Esophagus mucosa (tissue), 1 donor: ENCODE measurements at places on chromosomes 2 and 18. TPM values are rescaled to one million over a fixed set of nuclear protein-coding genes. Genes with fewer than 3 reads are reported as not detected.

- no peak for ATAC-seq
These were observed 174.3 kb downstream of the RBM43 start for GRCh38 chr2:151087377-151087776.

DNA sequence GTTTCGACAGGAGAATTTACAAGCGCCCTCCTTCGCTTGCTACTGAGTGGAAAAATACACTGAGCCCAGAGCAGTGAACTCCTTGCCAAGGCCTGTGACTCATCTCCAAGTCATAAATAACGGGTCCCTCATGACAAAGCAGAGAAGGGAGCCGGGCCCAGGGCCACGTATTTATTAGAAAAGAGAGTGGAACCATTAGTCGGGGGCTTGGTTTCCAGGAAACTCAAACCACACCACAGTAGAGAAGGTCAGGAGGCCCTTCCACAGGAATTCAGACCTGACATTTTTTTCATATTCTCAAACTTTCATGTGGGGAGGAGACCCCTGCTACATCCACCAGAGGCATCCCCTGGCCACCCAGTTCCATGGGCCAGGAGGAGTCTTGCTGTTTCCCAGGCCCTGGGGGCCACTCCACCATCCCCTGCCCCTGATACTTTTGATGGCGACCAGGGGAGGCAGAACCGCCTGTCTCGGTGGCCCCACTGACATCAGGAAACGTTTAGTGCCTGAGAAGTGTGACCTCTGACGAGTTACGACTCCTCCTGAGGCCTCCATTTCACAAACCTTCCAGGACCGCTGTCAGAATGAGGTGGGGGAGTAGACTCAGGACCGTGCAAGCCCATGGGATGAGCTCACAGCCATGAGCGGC is 289.7 kb downstream of the DYSF start:
- ATAC-seq = peak; percentile 75

DNA sequence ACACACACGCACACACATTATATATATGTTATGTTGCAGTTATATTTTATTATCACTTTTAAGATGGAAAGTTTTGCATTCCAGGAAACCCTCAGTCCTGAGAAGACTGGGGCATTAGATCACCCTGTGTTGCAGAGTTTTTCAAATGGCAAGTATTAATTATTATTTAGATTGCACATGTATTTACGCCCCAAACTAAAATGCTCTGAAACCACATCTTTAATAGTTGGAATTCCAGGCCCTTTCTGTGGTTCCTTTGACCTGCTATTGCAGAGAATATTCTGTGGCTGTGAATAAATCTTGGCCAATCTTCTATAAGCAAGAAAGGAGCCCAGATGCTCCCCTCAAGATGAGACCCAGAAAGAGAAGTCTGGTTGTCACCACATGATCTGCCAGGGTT is 427.0 kb upstream of the TNP1 start:
- ATAC-seq = no peak

DNA sequence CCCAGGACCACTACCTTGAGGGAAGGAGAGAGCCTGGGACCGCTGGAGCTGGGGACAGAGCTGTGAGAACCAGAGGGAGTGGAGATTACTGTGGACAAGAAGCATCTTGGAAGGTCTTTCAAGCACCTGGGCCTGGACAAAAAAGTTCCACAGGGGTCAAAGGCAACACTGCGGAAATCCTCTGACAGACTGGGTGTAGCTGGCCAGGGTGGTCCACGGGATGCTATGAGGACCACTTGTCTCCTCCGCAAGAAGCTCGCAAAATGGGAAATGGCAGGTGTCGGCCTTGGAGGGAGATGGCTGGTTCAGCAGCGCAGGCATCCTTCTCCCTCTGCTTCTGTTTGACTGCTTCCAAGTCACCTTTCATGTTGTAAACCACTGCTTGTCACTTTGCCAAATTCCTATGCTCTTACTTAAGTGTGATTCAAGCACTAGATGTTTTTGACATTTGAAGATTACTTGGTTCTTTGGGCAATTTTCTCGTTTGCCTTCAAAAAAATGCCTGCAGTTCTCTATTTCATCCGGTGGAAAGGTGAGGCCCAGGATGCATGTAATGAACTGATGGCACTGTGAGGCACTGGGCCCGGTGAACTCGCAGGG is 27.7 kb downstream of the KLHL29 start:
- no peak for ATAC-seq

- ATAC-seq = no peak
These were observed 27.6 kb downstream of the LDLRAD4 start for GRCh38 chr18:13246121-13246520.

DNA sequence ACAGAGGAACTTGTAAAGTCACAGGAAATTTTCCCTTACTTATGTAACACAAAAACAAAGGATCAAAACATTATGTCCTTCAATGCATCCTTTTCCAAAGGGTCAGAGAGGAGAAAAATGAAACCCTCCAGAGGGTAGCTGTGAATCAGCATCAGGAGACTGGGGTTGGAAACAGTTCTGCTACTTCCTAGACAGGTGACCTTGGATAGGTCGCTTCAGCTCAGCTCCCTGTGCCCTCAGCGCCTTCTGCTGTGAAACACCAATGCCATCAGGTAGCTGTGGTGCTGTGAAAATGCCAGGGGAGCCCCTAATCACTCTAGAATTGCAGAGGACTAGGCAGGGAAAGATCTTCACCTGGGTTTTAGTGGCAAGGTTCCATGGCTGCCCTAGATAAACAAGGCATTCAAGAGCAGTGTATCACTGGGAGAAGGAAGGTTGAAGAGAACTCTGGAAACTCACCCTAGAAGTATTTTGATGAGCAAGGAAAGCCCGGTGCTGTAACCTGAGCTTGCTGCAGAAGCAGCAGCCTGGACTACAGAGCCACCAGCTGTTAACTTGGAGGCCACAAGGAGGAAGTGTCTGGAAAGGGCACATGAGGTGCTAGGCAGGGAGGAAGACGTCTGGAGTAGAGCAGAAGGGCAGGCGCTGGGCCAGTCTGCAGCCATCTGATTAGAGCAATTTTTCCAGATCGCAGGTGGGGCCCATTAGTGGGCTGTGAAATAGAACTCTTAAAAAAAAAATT is 100.7 kb upstream of the MCFD2 start:
- peak; percentile 21 for ATAC-seq

The FOXI3 gene
- total RNA-seq = not detected

The HOXD9 gene
- total RNA-seq = 1.1 TPM

The NAT8 gene
- total RNA-seq = not detected
